ENCODE measurements at places on chromosomes 4 and X.

GRCh38 chr4:7430368-7430964, 4.3 kb downstream of the PSAPL1 start:
- DNase-seq, result no peak

DNA sequence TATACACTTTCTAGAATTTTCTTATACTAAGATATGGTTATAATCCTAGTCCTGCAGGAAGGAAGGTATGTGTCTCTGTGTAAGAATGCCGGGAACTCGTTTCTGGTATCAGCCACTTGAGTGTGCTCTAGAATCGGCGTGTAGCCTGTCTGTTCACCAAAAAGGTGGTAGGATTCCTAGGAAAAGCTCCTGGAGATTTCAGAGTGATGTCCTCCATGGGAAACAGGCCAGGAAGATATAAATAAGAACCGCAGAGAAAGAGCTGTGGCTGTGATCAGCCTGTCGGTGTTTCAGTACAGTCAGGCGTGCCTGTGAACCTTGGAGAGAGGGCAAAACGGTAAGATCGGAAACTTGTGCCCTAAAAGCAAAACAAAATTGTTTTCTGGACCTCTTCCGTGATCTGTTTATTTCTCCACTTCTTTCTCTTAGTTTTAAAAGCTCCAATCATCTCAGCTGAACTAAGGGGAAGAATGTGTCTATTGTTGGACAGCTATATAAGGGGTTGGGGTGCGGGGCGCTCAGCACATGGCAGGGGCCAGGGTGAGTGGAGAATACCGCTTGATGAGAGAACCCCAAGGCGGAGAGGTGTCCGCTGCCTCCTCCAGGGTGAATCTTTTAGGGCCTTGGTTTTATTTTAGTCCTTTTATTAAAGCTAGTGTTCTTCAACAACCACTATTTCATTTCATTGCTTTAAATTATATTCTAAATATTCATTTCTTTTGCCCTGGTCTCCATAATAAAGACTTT, 303.8 kb upstream of the TENM3 start:
- DNase-seq, result peak; percentile 29

- peak; percentile 86 for DNase-seq
Observed at GRCh38 chr4:143382596-143382995, 45.9 kb downstream of the GAB1 start.

- DNase-seq, result no peak
Observed at GRCh38 chr4:164484551-164484950, 269.4 kb upstream of the SMIM31 start.

DNA sequence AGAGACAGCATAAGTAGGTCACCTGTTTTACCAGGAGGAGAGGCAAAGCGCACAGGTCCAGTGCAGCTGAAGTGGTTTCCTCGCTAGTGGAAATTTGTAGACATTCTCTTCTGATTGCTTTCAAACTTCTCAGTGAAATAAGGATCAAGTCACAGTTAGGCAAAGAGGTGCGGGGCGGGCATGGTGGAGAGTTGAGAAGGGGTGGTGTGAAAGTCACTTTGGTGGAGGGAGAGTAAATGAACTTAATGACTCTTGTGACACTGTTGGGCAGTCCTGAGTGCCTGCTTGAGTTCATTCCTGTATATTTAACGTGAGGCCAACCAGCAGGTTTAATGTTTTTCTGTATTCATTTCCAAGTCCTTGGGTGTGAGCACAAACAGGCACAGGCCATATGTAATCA, 235.6 kb downstream of the TRIML1 start:
- DNase-seq, result no peak

All from globus pallidus (tissue), 1 donor.